ENCODE measurements at places on chromosomes 2 and 18. TPM values are rescaled to one million over a fixed set of nuclear protein-coding genes. Genes with fewer than 3 reads are reported as not detected.

DNA sequence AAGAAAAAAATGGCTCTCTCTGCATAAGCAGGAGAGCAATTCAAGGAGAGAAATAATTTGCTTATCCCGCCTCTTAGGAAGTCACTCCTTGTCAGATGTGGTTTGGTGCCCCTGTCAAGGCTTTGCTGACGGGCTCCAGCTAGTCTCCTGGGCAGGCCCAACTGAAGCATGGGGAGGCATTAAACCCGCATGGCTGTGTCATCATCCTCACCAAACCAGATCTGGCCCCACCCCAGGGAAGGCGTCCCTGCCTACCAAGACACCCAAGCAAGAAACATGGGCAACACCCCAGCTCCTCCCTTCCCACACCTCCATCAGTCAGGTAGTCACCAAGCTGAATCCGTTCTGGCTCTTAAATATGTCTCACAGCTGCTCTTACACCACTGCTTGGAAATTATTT lies 108.0 kb downstream of the SGPP2 start:
- DNase-seq, result no peak
- H3K4me1 ChIP-seq, result no peaks in the 10 kb centered on the region
- H3K36me3 ChIP-seq, result no peaks in the 10 kb centered on the region
- no peak overlapping the region for H3K27ac ChIP-seq
- H3K27me3 ChIP-seq, result no peaks in the 10 kb centered on the region

DNA sequence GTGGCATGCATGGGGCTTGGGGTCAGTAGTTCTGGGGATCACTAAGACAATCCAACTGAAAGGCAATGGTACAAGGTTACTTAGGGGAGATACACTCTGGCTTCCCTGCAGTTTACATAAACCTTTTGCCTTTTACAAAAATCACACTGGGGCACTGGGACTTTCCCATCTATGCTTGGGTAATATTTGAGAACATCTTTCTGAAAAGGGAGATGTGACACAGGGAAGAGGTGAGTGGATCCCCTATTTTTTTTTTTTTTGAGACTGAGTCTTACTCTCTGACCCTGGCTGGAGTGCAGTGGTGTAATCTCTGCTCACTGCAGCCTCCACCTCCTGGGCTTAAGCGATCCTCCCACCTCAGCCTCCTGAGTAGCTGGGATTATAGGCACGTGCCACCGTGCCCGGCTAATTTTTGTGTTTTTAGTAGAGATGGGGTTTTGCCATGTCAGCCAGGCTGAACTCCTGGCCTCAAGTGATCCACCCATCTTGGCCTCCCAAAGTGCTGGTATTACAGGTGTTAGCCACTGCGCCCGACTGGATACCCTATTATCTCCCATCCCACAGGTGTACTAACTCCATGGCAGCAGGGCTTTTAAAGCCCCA lies 82.8 kb upstream of the DNMT3A start:
- no peak for DNase-seq
- no peaks in the 10 kb centered on the region for H3K27me3 ChIP-seq
- H3K4me3 ChIP-seq, result no peak overlapping the region
- H3K4me1 ChIP-seq, result peaks cover 6% of the 10 kb centered on the region

PJVK gene
- 4.4 TPM for total RNA-seq

GRCh38 chr2:189366349-189366748 lies 74.9 kb upstream of the WDR75 start:
- no peaks in the 10 kb centered on the region for H3K4me1 ChIP-seq
- no peak overlapping the region for H3K27ac ChIP-seq
- no peak for DNase-seq
- H3K27me3 ChIP-seq, result no peaks in the 10 kb centered on the region
- H3K4me3 ChIP-seq, result no peak overlapping the region

DNA sequence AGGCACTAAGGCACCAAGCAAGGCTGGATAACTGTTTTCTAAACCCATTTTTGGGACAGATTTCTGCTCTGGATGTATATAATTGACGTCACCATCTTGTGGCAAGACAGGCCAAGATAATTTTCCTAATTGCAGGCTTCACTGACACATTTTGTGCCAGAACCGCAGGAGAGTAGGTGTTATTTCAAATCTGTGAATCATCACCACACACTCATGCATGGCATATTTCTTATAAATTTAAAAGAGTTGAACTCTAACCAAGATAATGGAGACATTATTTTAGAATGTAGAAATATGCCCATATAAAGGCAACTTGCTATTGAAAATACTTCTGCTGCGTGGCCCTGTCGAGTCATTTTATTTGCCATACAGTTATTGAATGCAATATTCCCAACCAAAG lies 68.3 kb upstream of the ACYP2 start:
- DNase-seq, result no peak
- no peaks in the 10 kb centered on the region for H3K27me3 ChIP-seq
- no peak overlapping the region for H3K4me3 ChIP-seq
- no peaks in the 10 kb centered on the region for H3K4me1 ChIP-seq

- no peaks in the 10 kb centered on the region for H3K27me3 ChIP-seq
- H3K4me3 ChIP-seq, result no peak overlapping the region
- DNase-seq, result no peak
- no peak overlapping the region for H3K27ac ChIP-seq
- H3K4me1 ChIP-seq, result peaks cover 9% of the 10 kb centered on the region
These were observed 59.6 kb upstream of the PSME4 start for GRCh38 chr2:54030396-54030741.
